AG08395 (cell line): ENCODE measurements at places on chromosomes 5 and 9.

DNA sequence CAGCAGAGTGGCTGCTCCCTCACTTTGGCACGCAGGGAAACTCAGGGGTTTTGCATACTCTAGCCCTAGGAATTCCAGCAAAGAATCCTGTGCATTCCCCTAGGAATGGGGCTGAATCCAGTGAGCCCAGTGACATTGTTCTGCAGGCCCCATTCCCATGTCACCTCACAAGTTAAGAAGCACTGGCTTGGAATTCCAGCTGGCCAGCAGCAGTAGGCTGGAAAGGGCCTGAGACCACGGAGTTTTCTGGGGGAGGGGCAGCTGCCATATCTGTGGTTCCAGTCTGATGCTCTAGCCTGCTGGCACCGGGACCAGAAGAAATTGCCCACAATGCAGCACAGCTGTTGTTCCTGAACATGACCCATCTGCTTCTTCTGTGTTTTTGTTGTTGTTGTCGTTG lies 217.6 kb upstream of the DMRTA1 start:
- no peak for DNase-seq

- DNase-seq: no peak
Measured at GRCh38 chr5:160209917-160210316, 19.4 kb upstream of the FABP6 start.

DNA sequence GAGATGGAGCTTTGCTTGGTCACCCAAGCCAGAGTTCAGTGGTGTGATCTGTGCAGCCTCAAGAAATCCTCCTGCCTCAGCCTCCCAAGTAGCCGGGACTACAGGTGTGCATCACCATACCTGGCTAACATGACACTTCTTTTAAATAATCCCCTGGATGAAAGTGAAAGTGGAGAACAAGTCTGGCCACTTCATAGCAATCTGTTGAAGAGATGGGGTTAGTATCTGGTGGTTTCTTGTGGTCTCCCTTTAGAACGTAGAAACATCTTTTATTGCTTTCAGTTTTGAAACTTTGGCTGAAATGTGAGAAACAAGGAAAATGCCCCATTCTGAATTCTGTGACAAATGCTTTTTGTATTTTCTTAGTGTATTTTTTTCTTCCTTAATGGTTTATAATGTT lies 452.5 kb upstream of the RIOK2 start:
- no peak for DNase-seq

DNA sequence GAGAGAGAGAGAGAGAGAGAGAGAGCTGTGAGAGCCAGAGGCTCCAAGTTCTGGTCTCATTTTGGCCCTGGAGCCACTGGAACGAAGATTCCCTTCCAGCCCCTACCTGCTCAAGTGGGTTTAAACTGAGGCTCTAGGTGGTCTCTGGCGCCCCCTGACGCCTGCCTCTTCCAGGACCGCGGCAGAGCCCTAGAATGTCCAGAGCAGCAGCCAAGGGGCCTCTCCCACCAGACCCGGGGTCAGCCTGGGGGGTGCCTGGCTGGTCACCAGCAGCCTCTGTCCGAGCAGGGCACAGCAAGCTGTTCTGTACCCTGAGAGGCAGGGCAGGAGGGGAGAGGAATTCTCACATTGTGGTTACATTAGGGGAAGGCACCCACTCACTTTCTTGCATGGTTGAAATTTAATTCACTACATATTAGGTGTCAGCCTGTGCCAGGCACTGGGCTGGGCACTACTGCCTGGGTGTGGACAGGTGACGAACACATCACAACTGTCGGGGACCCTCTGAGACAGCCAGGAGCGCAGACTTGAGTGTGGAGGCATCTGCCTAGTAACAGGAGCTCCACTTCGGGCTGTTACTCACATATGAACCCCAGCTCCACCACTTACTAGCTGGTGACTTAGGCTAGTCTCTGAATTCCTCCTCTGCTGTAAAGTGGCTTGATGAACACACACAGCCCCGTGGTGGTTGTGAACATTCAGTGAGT lies 44.5 kb downstream of the AMBP start:
- peak; percentile 20 for DNase-seq

- DNase-seq: no peak
Measured at GRCh38 chr5:34826347-34826746, 12.6 kb upstream of the TTC23L start.

- DNase-seq: no peak
Measured at GRCh38 chr5:126055348-126055729, 367.9 kb upstream of the GRAMD2B start.

DNA sequence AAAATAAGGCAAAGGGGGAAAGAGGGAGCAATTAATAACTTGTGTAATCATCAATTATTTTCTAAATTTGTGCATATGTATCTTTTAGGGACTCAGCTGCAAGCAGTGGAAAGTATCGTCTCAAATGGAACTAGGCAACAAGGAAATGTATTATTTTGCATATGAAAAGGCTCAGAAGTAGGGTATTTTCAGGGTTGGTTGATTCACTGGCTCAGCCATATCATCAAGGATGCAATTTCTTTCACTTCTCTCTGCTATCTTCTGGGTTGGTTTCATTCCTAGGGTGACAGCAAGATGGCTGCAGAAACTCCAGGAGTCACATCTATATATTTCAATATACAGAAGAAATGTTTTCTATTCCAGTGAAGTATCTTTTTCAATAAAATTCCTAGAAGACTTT lies 509.8 kb downstream of the DMAC1 start:
- no peak for DNase-seq

DNA sequence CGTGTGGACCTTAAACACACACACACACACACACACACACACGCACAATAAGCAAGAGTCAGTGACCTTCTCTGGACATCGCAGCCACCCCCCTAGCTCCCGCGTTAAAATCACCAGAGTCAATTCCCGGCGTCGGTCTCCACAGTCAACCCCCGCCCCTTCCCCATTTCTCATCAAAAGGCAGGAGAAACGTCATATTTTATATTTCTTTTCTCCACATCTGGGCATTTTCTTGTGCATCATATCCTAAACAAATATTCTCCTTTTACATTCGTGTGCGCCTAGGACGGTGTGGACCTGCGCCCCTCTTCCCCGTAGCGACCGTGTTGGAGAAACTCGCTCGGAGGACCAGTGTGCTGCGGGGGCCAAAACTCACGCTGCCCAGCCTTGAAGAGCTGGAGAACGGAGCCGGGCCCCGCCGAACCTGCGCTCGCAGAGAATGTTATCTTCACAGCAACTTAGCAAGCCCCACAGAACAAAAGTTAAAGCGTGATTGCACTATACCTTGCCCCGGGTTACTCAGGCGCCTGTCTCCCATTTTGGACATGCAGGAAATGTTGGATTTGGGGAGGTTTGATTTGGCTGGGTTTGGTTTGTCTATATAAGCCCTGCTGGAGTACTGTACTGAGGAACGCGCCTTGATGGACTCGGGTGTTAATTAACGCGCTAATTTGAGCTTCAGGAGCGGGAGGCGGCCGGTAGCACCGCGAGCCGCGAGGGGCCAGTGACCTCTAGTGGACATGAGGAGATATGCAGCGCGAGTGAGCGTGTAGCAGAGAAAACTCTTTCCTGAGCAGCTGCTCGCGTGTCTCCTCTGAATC lies 192.4 kb downstream of the MEF2C start:
- peak; percentile 78 for DNase-seq

DNA sequence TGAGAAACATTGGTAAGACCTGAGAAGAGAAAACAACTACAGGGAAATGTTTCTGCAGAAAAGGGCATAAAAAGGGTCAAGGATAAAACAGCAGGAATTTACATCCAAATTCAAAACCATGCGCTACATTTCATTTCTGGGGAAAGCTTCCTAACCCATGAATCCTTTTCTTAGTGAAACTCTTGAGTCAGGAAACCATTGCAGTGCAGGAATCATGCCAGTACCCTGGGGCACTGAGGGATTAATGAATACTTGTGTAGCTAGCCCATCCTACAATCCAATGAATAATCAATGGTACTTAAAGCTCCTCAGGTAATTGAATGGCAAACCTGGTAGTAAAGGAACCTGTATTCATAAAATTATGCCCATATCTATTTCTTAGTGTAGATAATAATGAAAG lies 580.5 kb downstream of the TLE1 start:
- DNase-seq: no peak

- DNase-seq: no peak
Measured at GRCh38 chr5:2832394-2832793, 80.9 kb upstream of the IRX2 start.

DNA sequence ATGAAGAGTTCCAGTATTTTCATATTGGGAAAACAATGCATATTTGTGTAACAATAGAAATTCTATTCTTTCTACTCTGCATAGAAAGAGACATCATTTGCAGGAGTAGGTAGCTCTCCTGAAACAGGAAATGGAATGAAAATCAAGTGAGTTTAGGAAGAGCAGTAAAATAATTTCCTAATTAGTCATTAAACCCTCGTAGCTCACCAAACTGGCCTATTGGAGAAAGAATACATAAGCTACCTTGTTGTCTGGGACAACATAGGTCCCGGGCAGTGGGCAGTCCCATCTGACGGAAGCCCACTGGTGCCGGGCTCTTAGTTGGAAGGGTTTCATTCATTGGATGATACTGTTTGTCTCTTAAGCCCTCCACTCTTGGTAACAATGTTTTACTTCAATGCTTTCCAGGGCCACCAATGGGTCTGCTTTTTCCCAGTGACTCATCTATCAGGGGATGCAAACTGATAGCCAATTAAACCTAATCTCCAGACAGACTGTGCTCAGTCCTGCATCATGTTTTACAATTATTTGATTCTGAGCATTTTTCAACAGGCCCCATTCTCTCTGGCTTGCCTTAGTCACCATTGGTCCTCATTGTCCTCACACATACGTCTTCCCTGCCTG lies 46.5 kb downstream of the GNA14 start:
- no peak for DNase-seq

DNA sequence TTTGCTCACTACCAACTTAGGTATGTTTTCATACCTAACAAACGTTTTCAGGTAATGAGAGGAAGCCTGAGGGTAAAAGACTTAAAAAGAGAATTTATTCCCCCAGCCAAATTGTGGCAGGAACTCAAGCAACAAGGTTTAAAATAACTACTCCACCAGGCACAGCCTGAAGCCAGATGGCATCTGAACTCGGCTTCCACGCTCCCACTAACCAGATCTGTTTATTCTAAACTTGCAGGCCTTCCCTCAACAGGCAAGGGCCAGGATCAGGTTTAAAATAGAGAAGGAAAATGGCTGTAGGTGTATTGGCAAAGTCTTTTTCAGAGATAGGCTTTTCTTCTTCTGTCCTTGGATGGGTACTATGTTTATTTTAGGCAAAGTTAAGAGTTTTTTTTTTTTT lies 89.4 kb downstream of the OTULIN start:
- no peak for DNase-seq

- DNase-seq: no peak
Measured at GRCh38 chr5:168612123-168612522, 33.0 kb upstream of the PANK3 start.

DNA sequence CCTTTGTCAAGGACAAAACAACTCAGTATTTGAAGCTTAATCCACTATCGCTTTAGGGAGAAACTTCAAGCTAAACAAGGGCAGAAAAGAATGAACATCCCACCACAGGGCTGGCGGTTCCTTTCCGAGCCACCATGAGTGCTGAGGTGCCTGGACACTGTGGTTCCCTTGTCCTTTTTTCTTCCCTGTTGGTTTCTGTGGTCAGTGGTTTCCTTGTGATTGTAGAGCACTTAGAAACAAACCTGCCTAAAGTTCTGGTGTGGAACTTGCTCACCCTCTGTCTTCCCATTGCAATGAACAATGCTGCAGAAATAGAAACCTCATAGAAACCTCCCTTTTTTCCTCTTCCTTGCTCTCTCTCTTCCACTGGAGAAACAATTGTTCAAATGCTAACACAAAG lies 79.3 kb upstream of the TBC1D2 start:
- no peak for DNase-seq

- DNase-seq: no peak
Measured at GRCh38 chr9:132027752-132028663, 51.7 kb downstream of the MED27 start.

DNA sequence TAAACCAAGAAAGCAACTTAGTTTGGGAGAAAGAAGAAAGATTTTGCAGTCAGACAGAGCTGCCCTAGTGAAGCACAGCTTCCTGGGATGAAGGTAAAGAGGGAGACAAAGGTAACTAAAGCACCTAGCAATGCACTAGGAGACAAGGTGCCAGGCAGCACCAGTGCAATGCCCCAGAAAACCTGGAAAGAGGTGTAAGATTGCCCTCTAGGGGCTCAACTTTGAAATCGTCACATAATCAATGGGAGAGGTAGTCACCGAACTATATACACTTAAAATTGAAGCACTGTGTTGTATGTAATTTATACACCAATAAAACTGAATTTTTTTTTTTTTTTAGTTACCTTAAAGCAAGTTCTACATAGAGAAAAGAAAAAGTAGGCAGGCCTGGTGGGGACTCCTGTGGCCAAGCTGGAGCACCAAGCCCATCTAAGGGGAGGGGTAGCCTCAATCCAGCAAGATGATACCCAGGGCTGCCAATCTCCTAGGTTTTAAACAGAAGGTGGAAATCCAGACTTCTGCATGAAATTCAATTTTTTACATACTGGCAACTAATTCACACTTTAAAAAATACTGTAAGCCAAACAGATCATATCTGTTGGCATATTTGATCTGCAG lies 48.2 kb downstream of the CDK5RAP2 start:
- peak; percentile 45 for DNase-seq

- DNase-seq: peak; percentile 24
Measured at GRCh38 chr5:100430268-100431195, 104.6 kb upstream of the FAM174A start.

GRCh38 chr9:132647355-132647754 lies 22.4 kb downstream of the DDX31 start:
- peak; percentile 97 for DNase-seq
